ENCODE measurements at places on chromosomes 4 and X.

DNA sequence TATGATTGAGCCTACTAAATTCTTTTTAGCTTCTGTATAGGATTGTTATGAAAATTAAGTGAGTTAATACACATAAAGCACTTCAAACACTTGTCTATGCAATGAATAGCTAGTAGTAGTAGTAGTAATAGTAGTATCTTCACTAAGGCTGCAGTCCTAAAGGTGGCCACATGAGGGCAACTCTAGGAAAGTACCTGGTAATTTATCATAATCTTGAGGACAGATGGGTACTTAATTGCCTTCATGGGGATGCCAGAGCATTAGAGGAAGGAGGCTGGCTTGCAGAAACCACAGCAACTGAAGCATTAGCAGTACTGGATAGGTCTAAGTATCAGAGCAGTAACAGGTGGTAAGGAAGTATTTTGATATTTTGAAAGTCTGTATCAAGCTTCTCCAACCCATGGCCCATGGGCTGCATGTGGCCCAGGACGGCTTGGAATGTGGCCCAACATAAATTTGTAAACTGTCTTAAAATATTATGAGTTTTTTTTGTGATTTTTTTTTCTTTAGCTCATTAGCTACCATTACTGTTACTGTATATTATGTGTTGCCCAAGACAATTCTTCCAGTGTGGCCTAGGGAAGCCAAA, 17.3 kb downstream of the NIPAL1 start:
- no peak for DNase-seq

- DNase-seq: no peak
Measured at GRCh38 chr4:13938299-13938698, 310.8 kb upstream of the BOD1L1 start.

DNA sequence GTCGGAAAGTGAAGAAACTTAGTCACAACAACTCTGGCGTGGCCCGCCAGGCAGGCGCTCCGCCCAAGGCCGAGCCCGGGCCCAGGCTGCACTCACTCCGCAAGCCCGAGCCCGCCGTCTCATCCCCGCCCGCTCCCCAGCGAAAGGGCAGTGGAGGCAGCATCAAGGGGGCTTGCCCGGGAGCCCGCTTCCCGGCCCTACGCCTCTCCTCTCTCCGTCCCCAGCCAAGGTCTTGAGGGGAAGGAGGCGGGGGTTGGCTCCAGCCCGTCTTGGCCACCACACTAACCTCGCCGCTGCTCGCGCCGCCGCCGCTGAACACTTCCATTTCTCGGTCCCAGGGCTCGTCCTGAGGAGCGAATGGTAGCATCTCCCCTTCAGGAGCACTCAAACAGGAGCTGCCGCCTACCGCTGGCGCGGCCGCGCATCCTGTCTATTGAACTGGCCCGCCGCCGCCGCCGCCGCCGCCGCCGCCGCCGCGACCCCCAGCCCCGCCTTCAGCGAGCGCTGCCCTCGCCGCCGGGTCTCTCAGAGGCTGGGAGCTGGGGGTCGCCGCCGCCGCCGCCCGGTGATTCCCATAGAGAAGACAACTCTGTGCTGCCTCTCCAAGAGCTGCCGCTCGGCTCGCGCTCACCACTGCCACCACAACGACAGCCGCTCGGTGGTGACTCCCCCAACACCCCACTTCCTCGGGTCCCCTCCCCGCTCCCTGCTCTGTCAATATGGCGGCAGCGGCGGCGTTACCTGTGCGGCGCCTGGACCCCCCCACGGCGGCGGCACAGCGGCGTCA, at the start of gene RPS6KA6:
Gene RPS6KA6 (minus strand): TSS at position 667 of the 787 bp plus-strand sequence. CDS start 300 bp downstream, at position 367.
- DNase-seq: no peak

- DNase-seq: no peak
Measured at GRCh38 chr4:2848449-2848848, 4.8 kb downstream of the ADD1 start.

- DNase-seq: no peak
Measured at GRCh38 chr4:187204389-187204918, 480.8 kb upstream of the FAT1 start.

- DNase-seq: no peak
Measured at GRCh38 chr4:138864961-138865720, 150.4 kb upstream of the NOCT start.

- DNase-seq: no peak
Measured at GRCh38 chr4:15003401-15003890, 1.2 kb downstream of the CPEB2 start.

DNA sequence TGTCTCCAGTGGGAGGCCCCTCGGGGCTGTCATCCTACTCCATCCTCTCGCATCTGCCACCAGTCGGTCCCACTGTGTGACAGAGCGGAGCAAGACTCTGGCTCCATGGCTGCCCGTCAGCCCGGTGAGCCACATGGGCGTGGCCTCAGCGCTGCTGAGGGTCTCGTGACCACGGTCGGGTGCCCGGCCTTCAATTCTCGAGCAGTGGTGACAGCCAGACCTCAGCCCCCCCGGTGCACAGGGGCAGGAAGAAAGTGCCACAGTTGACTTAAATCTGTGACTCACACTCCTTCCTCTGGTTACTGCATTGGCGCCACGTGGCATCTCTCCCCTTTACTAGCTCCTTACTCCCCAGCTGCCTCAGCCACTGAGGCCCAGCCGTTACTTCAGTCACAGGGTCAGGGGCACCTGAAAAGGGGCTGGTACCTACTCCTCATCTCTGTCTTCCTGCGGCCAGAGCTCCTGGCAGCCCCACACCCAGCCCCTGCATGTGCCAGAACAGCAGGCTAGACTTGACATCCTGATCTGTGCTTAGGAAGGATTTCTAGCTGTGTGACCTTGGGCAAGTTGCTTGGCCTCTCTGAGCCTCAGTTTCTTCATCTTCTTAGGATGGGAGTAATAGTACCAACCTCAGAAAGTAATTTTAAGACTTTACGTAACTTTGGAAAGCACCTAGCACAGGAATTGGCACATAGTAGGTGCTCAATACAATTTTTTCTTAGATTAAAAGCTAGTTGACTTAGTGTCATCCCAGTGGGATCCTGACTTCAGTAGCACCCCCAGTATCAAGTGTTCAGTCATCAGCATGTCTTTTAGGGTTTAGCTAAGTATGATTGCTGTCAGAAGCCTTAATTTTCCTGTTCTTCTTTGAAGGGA, 66.1 kb downstream of the TNIP2 start:
- no peak for DNase-seq

GRCh38 chr4:76969495-76969894, 19.9 kb downstream of the SEPTIN11 start:
- DNase-seq: no peak

GRCh38 chr4:83272900-83273299, 11.7 kb downstream of the COQ2 start:
- DNase-seq: no peak

- DNase-seq: no peak
Measured at GRCh38 chr4:182091128-182091527, 152.1 kb upstream of the TENM3 start.

DNA sequence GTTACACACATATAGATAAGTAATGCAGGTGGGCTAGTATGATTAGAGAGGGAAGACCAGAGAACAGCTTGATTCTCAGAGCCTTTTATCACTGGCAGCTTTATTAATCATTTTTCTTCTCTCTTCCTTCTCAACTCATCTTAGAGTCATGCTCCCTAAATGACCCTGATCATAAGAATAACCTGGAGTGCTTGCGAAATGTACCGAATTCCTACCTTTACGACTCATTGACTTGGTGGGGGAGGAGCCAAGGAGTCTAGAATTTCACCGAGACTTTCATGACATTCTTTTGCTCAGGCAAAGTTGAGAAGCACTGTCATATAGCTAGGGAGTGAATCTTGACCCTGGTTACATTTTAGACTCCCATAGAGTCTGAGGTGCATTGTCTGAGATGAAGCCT, 298.9 kb upstream of the PUDP start:
- no peak for DNase-seq

GRCh38 chr4:8794491-8794890, 77.1 kb downstream of the HMX1 start:
- no peak for DNase-seq

GRCh38 chrX:119399772-119400101, 601 bp downstream of the SLC25A43 start:
- DNase-seq: no peak

- no peak for DNase-seq
Measured at GRCh38 chr4:59994118-59994517, 1206.0 kb upstream of the ADGRL3 start.

DNA sequence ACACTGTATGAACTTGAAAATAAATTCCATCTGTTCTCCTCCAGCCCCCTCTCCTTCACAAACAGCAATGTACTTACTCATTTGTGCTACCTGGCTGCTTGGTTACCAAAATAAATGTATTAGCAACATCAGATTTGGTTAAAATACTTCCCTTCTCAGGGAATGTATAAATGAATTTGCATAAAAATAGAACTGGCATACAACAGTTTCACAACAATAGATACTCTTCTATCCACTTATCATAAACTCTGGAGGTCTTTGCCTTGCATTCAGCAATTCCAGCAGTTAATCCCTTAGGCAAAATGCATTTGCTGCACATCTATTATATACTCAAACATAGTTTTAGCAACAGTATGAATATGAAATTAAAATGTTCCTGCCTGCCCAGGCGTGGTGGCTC, 658.2 kb downstream of the CENPC start:
- DNase-seq: no peak

DNA sequence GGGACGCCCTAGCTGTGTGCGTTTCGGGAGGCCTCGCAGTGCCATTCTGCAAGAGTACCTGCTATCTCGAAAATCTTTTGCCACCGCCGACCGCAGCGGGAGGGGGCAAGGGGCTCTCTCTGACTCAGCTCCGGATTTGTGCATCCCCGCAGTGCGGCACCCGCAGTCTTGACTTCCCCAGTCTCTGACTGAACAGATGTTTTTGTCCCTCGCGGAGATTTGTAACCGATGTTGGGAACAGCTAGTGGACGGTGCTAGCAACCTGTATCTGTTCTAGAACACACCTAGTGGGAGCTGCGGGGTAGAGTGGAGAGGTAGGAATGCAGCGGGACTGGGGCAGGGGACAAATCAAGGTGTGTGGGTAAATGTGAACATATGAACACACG, 17.2 kb downstream of the NKX6-1 start:
- no peak for DNase-seq

DNA sequence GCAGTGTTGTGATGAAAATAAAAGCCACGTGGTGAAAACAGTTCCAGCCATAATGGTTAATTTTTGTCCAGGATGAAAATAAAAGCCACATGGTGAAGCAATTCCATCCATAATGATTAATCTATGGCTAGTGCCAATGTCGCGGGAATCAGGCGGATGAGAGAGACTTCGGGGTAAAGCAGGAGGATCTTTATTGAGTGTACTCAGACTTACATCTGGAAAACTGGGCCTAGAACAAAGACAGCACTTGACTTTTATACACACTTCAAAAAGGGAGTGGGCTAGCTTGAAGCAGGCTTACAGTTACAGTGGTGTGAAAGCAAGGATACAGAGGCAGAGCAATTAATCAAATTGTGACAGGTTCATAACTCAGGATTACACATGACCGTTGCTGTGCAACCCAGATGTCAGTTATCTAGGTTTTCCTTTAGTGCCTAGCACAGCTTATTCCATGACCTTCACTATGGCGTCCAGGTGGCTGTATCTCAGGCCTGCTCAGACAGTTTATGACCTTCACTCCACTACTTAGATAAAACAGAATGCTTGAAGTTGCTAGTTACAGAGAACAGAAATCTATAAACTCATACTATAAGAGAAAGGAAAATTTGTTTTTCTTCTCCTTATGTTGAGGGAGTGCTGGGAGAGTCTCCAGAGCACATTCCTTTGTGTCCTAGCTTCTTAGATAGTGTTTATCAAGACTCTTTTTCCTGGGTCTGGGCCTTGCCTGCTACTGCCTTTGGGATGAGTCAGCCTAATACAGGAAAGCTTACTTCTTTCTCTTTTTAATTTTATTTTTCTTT, 5.9 kb upstream of the PLA2G12A start:
- DNase-seq: no peak

DNA sequence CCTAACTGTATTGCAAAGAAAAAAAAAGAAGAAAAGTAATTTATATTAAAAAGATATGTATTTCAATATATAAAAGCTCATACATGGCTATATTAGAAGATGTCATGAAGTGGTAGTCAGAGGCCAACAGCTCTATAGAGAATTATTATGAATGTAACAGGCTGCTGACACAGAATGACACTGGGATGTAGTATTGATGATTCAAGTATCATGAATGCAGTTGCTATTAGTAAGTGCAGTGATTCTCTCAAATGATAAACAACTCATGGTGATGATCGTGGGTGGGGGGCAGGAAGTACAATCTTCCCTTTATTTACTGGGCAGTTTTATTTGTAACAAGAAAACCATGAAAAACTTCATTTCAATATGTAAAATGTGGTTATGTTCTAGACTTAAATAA, 124.6 kb downstream of the COL4A6 start:
- DNase-seq: no peak

- DNase-seq: no peak
Measured at GRCh38 chr4:181966104-181966551, 277.1 kb upstream of the TENM3 start.

GRCh38 chr4:110020139-110020538, 107.5 kb downstream of the EGF start:
- no peak for DNase-seq

- DNase-seq: no peak
Measured at GRCh38 chr4:38590046-38590445, 74.0 kb upstream of the KLF3 start.

DNA sequence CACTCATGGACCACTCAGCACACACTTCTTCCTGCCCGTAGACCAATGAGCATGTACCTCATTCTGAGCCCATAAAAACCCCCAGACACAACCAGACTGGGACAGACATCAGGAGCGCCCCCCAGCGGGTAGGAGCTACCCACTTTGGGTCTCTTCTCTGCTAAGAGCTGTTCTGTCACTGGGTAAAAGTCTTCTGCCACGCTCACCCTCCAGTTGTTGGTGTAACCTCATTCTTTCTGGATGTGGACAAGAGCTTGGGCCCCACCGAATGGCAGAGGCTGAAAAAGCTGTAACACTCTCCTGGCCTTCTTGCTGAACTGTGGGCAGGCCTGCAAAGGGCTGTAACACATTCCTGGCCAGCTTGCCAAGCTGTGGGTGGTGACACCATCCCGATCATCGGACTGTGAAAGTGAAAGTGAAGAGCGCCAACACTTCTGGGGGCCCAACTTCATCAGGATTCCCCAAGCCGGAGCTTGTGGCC, 137.6 kb downstream of the TECRL start:
- DNase-seq: no peak

DNA sequence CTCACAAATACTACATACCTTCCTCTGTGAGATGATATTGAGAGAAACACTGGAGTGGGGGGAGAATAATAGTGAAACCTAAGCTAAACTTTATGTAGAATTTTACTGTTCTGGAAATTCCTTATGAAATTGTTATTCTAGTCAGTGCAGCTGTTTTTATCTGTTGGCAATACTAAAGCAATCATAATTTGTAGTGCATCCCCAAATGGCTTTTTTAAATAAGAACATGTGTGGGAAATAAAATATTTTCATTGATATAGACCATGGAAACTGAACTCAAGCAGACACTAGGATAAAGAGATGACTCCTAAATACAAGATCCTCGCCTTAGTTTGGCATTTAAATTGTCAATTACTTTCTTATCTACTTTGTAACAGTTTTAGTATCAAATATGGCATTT, 51.1 kb downstream of the SEC24D start:
- no peak for DNase-seq
